ENCODE measurements at places on chromosomes 1 and 21.

DNA sequence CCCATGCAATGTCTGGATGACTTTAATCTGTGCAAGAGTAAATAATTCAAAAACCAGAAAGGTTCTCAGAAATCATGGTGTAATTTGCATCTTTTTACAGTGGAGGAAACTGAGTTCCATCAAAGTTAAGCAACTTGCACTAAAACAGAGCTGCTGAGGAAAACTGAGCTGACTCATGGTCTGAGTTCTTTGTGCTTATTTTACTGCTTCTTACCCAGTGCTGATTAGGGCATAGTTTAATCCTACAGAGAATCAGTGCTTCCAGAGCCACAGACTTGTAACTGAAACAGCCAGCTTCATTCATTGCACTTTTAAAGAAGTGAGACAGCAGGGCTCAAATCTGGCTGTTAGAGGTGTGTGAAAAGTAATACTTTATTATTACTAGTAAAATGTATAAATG is 10.9 kb upstream of the RWDD3 start:
- no peak for DNase-seq

DNA sequence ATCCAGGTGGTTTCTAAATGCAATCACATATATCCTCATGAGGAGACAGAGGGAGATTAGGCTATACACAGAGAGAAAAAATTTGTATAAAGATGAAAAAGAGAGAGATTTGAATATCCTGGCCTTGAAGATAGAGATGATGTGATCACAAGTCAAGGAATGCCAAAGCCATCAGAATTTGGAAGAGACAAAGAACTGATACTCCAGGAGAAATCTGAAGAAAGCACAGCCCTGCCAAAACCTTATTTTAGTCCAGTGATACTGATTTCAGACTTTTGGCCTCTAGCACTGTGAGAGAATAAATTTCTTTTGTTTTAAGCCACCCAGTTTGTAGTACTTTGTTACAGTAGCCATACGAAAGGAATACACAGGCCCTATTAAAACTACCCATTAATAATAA is 33.4 kb downstream of the DOCK7 start:
- no peak for DNase-seq

DNA sequence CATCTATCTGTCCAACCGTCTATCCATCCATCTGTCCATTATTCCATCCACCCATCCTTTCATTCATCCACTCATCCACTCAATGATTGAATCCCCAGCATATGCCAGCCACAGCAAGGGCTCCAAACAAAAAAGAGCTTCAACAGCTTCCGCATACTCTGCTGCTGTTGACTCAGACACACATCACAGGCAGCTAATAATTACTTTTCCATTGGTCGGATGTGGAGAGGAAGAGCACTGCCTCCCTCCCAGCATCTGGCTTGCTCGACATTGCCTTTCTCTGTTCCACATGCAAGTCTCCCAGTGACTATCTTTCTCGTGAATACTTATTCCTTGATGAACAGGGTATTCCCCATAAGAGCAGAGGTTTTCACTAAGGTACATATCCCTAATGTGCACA is 176.5 kb downstream of the HIVEP3 start:
- no peak for DNase-seq

DNA sequence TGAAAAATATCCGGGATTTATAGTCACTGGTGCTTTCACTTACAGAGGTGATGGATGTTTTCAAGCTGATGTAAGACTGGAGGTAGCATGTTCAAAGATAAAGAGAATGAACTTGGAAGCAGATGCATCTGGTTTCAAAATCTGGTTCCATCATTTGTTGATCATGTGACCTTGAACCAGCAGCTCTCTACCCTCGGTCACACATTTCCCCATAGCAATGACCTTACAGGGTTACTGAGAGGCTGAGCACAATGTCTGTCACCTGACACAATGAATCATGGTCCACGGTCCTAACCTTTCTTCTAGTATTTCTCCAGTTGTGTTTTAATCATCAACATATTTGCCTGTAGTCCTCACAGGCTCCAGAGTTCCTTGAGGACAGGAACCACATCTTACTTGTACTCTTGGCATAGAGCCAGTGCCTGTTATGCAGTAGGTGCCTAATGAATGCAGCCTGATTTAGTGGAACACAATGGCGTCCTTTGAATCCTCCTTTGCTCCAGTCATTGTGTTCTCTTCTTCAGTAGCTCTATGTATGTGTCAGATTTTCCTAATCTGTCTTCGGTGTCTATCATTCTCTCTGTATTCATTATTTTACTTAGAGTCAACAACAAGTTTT is 667.3 kb downstream of the PTPRU start:
- no peak for DNase-seq

- DNase-seq: no peak
These were observed 27.8 kb upstream of the CNTN2 start for GRCh38 chr1:205015241-205015640.

DNA sequence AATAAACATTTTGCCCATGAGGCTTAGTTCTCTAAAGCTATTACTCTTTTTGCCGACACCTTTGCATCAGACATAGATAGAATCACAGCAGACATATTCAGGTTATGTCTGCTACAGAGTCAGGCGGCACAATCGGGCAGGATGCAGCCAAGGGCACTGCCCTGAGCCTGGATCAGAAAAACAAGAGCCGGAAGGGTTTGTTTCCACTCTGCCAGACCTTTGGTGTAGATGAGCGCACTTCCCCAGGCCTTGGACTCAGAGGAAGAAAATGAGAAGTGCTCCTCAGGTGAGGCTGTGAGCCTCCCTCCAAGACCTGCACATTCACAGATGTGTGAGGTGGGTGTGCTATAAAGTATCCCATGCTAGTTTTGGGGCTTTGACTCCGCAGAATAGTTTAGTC is 43.7 kb downstream of the GNG12 start:
- no peak for DNase-seq

- no peak for DNase-seq
These were observed 54.9 kb upstream of the C1orf198 start for GRCh38 chr1:230923176-230923575.

DNA sequence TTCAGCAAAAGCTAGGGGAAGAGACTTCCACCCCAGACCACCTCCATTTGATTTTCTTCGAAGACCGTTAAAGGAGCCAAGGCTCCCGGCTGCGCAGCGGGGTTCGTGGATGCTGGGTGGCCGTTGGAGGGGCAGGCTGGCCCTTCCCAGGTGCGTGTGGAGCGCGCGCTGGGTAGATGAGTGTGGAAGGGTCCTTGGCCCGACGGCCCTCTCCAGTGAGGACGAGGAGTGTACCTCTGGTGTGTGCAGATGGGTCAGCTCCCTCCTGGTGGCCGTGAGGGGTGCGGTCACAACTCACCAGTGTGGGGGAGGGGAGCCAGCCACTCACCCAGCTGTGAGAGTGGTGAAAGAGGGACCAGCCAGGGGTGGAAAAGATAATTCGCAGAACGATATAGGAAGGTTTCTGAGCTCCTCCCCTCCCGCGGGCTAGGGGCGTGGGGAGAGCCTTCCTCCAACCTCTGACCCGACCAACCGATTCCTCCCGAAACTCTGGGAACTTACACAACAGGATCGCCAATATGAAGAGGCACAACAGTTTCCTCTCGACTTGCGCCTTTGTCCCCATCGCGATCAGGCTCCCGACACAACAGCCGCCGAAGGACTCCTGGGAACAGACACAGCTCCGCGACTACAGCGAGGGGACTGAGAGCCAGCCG is at the start of gene F11R:
Gene F11R, minus strand, starts transcription at position 644 of the 656 bp plus-strand sequence. Its CDS starts 79 bp downstream, at position 565.
- no peak for DNase-seq

Measured in C1 segment of cervical spinal cord (tissue), 14 donors.